Occipital lobe (tissue), 3 donors: ENCODE measurements at places on chromosomes 2 and 18. TPM values are rescaled to one million over a fixed set of nuclear protein-coding genes. Genes with fewer than 3 reads are reported as not detected.

DNA sequence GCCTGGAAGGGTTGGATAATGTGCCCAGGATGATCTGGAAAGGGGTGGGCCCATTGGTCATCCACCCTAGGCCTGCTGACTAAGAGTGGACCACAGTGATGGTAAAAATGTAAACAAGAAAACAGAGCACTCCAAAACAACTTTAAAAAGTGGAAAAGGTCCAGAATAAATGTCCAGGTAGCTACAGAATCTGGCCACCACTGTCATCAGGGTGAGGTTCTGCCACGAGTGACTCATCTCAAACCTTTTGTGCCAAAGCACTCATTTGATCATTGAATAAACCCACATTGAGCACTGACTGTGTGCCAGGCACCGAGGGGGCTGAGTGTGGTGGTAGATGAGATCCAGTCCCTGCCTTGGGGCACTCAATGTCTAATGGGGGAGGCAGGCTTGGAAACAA, 64.9 kb downstream of the EMX1 start:
- no peak for DNase-seq

DNA sequence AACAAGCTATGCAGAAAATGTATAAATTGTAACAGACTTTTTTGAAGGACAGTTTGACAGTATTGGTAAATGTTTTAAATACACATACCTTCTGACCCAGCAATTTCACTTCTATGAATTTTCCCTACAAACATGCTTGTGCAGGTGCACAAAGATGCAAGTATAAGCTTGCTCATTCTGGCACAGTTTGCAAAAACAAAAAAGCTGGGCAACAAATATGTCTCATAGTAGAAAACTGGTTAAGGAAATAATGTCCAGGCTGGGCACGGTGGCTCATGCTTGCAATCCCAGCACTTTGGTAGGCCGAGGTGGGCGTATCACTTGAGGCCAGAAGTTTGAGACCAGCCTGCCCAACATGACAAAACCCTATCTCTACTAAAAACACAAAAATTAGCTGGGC, 96.9 kb upstream of the NEDD4L start:
- no peak for DNase-seq

GRCh38 chr2:157874997-157875640, 1.0 kb downstream of the ACVR1 start:
- peak; percentile 6 for DNase-seq

- no peak for DNase-seq
Measured at GRCh38 chr2:62074233-62074632, 121.7 kb upstream of the B3GNT2 start.

DNA sequence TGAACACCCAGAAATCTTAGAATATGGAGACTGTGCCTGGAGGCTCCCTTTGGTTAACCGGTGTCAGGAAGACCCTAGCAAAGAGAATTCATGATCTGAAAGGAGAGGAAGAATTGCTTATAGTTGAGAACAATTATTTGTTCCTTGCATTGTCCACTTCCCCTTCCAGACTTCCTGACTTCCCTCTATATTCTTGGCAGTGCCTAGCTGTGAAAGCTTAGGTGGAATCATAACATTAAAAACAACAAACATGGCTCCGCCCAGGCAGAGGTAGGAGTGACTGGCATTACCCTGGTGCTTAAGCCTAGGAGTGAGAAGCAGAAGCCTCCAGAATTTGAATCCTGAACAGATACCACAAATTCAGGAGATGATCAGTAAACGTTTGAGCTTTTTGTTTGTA, 1.9 kb downstream of the TTL start:
- DNase-seq, result no peak

The MYCN gene
- total RNA-seq, result 75.5 TPM

The SERPINB11 gene
- not detected for total RNA-seq
